ENCODE measurements at places on chromosomes 6 and 20.
A peak's percentile ranks its signal among the peaks of the same experiment; 100 is the strongest.

DNA sequence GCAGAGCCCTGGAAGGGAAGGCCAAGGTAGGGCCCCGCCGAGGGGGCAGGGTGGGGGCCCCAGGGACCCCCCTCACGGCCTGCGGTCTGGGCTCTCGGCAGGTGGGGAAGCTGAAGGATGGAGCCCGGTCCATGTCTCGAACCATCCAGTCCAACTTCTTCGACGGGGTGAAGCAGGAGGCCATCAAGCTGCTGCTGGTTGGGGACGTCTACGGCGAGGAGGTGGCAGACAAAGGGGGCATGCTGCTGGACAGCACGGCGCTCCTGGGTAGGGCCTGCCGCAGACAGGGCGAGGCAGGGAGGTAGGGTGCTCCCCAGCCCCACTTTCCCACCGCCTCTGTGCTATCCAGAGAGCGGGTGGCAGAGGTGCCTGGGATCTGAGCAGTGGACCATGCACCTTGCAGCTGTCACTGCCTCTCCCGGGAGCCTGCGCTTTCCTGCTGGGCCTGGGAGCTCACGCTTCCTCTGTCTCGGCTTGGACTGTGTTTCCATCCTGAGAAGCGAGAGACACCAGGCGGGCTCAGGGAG is 83.1 kb downstream of the SYNJ2 start:
- DNase-seq: no peak

DNA sequence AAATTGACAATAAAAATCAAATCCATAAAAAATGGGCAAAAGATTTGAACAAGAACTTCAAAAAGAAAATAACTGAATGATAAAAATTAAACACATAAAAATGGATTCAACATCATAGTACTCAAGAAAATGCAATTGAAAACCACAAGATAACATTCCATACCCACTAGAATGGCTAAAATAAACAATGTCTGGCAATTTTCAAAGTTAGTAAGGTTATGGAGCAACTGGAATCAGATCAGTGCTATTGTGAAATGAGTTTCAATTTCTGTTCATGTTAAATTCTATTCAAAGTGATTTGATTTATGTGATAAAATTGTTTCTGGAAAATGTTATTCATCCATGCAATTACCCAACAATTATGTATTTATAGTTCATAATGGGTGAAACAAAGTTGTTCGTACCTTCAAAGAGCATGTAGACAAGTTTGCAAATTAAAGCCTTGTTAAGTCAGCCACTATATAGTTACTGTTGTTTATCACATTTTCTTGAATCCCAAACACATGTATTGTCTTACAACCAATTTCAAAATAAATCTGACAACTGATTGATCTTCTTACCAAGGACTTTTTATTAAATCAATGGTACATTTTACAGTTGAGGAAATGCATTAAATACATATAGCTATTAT is 151.5 kb upstream of the CENPW start:
- no peak for DNase-seq

DNA sequence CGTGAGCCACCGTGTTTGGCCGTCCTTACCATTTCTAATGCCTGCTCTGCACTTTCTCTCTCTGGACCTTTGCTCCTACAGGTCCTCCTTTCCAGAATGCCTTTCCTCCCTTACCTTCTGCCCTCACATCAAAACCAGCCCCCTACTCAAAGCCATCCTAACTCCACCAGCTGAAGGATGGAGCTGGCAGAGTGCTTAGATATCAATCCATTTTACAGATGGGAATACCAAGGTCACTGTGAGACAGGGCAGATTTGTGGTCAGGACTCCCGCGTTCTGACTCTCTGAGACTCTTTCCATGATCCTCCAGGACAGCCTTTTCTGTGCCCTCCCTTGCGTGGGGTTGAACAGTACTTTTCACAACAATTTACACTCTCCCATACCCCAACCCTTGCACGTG is 41.7 kb upstream of the SCRT2 start:
- DNase-seq: no peak

- no peak for DNase-seq
Observed at GRCh38 chr20:20608041-20608440, 104.4 kb downstream of the RALGAPA2 start.

- peak; percentile 85 for DNase-seq
Observed at GRCh38 chr20:13839421-13840092, 54.7 kb downstream of the NDUFAF5 start.

GRCh38 chr6:149043476-149044130 is 273.9 kb upstream of the TAB2 start:
- DNase-seq: no peak

- no peak for DNase-seq
Observed at GRCh38 chr6:87806099-87806498, 104.1 kb upstream of the AKIRIN2 start.

DNA sequence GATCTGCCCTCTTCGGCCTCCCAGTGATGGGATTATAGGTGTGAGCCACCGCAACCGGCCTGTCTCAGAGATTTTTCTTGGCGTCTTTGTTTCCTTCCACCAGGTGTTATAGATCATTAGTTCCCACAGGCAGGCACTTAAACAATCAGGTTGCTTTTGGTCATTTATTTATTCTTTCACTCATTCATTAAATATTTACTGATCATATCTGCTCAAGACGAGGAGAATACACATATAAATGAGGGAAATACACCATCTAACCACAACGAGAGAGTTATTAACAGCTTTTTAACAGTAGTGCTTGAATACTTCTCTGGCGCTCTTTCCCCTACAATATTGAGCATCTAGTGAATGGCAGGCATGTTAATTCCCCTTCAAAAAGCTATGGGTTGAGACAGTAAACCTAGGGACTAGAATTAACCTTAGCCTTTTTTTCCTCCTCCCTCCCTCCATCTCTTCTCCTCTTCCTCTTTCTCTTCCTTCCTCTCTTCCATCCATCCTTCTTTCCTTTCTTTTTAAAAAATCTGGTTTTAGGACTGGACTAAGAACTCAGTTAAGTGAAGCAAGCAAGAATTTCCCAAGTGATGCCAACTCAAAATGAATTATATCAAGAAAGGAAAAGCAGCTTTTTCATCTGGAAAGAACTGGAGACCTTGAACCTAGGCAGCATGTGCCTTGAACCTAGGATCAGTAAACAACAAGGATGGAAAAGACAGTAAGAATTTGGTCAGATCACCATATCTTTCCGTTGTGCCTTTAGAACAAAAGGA is 41.1 kb upstream of the RFPL4B start:
- DNase-seq: no peak

DNA sequence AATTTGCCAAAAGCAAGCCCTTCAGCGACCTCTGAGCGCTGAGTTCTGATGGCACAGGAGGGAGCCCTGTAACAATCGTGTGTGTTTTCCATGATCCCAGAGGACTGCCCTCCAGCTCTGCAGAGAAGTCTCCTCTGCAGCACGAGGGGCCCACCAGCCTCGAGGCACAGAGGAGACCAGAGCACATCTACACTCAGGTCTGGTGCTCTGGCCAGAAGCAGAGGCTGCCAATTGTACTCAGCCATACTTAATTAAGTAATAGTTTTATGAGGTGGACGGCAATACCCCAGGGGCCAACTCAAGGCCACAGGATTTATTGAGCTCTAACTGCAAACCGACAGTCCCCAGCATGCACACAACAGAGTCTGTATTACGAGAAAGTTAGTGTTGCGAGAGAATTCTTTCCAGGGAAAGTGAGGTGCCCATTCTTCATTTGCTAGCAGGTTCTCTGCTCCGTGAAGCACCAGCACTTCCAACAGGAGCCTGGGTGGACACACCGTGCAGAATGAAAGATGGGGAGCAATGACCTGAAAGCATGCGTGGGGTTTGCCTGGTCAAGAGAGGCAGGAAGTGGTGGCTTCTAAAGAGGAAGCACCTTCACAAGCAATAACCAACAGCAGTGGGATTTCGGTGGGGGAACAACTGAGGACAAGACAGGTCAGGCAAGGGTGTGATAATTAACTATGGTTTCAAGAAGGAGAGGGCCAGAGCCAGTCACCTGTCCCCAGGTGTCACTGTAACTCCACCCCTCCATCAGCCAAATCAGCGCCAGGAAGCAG is 92.8 kb upstream of the FOXC1 start:
- DNase-seq: no peak

GRCh38 chr6:113564371-113565171 is 292.6 kb upstream of the MARCKS start:
- DNase-seq: peak; percentile 98

Measured in GM04504 (cell line).